ENCODE measurements at places on chromosomes 11 and 22.

- no peak for DNase-seq
Observed at GRCh38 chr11:108997826-108998225, 333.0 kb downstream of the DDX10 start.

- no peak for DNase-seq
Observed at GRCh38 chr11:114060392-114061047, 1.0 kb downstream of the ZBTB16 start.

- no peak for DNase-seq
Observed at GRCh38 chr22:37427135-37427710, at the start of gene ELFN2. Gene ELFN2 (minus strand): TSS chr22:37427479. CDS start chr22:37375534, 51,945 bp downstream.

- DNase-seq, result no peak
Observed at GRCh38 chr11:68665436-68665835, 18.9 kb upstream of the GAL start.

GRCh38 chr22:21902296-21903087, 35.0 kb upstream of the MAPK1 start:
- no peak for DNase-seq
